Stimulated activated CD8-positive, alpha-beta memory T cell treated with anti-CD3 and anti-CD28 coated beads, Interleukin-15, amount 100 ng/mL, for 4 hours (primary cell): ENCODE measurements at places on chromosomes 5 and 9.

- DNase-seq = no peak
Observed at GRCh38 chr9:72362118-72362531, 2.9 kb downstream of the ZFAND5 start.

DNA sequence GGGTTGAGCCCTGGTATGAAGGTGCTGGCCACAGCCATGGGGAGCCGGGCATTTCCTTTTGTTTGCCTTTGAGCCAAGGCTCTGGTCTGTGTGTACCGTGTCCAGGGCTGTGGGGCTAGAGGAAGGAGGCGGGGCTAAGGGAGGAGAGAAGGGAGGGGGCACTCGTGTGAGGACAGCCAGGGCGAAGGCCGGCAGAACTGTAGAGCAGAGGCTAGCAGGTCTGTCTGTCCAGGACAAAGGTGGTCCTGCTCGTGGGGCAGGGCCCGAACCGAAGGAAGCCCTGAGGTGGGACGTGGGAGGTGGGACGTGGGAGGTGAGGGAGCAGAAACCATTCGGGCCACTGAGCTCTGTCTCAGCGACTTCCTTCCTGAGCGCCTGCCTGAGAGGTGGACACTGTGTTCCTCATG lies 41.3 kb upstream of the TESK1 start:
- no peak for DNase-seq

DNA sequence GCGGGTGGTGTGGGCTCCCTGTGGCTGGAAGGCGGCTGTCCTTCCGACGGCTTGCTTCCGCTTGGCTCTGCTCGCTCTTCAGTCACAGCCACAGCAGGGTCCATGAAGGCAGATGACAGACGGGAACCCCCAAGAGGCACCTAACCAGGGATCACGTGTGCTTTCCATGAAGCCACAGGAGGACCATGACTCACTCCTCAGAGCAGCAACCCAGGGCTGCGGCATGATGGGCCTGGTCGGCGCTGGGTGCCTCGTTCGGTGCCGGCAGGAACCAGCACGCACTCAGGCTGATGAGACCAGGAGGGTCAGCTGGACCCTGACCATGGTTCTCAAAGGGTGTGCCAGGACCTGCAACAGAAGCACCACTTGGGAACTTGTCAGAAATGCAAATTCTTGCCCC lies 32.8 kb upstream of the MED10 start:
- DNase-seq = no peak

DNA sequence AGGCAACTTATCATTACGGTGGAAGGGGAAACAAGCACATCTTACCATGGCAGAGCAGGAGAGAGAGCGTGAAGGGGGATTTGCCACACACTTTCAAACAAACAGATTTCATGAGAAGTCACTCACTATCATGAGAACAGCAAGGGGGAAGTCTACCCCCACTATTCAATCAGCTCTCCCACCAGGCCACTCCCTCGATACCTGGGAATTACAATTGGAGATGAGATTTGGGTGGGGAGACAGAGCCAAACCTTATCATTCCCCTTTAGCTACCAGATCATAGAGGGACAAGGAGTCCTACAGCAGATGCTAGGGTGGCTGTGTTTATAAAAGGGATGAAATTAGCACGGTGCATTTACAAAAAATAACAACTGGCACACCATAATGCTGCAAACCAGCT lies 2149.4 kb upstream of the ACO1 start:
- no peak for DNase-seq

DNA sequence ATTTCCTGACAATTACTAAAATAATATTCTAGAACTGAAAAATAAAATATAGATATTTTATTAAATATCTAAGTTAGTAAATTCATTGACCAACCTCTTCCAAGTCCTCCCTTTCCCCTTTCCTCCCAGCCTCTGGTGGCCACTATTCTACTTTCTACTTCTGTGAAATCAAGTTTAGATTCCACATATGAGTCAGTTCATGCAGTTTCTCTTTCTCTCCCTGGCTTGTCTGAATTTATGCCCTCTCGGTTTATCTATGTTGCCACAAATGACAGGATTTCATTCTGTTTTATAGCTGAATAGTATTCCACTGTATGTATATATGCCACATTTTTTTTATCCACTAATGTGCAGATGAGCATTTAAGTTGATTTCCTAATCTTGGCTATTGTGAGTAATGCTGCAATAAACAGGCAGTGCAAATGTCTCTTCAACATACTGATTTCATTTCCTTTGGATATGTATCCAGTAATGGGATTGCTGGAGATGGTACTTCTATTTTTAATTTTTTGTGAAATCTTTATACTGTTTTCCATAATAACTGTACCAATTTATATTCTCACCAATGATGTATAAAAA lies 52.3 kb downstream of the WDR36 start:
- no peak for DNase-seq

GRCh38 chr9:131276094-131276888 lies at the start of gene FAM78A:
Gene FAM78A (minus strand): TSS chr9:131276510. CDS start chr9:131276179, 331 bp downstream.
- DNase-seq = no peak
